ENCODE measurements at places on chromosomes 2 and 18.
A peak's percentile ranks its signal among the peaks of the same experiment; 100 is the strongest.

GRCh38 chr2:213150315-213151097 lies 906 bp downstream of the IKZF2 start:
- no peak for DNase-seq

DNA sequence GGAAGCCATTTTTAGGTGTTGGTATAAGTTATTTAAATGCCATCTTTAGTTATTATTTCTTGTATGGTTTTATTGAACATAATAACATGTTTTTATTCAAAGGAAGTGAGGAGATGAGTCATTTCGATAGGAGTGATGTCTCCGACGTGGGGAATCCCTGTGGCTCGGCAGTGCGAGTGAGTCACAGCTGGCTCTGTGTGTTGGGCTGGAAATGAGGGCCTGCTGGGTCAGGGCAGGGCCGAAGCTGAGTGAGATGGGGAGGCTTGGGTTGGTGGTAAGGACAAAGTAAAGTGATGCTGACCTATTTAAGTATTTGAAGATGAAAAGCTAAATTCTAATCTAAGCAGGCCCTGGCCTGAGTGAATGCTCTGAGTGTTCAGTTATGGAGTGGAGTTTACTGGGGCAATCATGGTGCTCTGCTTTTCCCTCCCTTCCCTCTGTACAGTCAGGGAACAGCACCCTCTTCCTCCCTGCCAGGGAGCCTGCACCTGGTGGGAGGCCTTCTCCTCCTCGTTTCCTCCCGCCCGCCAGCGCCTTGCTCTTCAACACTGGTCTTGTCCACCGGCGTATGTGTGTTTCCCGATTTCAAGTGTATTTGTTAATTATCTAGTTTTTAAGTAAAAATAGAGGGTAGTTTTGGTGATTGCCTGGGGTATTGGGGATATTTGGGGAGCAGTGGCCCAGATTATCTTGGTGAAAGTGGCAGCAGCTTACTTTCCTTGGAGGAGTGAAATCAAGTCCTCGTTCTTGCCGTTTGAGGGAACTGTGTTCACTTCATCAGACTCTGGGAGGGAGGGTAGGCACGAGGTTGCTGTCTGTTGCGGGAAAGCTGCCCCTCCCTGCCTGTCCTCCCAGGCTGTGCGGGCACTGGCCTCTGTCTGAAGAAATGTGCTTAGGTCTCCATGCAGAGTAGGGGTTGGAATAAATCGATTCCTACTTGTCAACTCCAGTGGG lies 157.0 kb downstream of the LDLRAD4 start:
- peak; percentile 62 for DNase-seq

DNA sequence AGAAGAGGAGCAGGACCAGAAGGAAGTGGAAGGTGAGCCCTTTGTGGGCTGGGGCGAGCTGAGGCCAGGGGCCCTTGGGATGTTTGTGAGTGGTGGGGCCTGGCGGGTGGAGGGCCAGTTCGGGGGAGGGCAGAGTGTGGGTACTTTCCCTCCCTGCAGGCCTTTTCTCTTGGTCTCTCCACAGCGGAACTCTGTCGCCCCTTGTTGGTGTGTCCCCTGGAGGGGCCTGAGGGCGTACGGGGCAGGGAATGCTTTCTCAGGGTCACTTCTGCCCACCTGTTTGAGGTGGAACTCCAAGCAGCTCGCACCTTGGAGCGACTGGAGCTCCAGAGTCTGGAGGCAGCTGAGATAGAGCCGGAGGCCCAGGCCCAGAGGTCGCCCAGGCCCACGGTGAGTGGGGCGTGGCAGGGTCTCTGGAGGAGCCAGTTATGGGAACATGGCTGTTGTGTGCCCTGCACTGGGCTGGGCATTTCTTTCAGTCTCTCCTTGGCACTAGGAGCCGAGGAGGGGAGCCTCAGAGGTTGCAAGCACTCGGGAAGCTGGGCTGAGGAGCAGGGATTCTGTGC lies 10.8 kb downstream of the STK11IP start:
- no peak for DNase-seq

- no peak for DNase-seq
Observed at GRCh38 chr2:43984533-43984932, 11.3 kb downstream of the LRPPRC start.

DNA sequence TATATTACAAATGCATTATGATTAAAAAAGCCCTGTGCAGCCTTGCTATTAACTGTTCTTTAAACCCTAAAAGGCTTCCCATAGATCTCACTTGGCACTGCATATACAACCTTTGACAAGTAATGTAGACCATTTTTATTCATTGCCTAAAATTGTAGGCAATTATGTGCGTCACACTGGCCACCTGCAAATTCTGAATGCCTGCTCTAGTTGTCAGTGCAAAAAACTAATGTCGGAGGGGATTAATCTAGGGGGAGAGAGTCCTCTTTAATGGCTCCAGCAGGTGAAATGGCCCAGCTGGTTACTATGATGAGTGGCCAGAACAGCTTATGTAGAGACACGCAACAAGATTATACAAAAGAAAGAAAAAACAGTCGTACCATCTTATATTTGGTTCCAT lies 123.2 kb downstream of the OLA1 start:
- no peak for DNase-seq

- no peak for DNase-seq
Observed at GRCh38 chr18:36379435-36379984, 82.0 kb downstream of the FHOD3 start.

DNA sequence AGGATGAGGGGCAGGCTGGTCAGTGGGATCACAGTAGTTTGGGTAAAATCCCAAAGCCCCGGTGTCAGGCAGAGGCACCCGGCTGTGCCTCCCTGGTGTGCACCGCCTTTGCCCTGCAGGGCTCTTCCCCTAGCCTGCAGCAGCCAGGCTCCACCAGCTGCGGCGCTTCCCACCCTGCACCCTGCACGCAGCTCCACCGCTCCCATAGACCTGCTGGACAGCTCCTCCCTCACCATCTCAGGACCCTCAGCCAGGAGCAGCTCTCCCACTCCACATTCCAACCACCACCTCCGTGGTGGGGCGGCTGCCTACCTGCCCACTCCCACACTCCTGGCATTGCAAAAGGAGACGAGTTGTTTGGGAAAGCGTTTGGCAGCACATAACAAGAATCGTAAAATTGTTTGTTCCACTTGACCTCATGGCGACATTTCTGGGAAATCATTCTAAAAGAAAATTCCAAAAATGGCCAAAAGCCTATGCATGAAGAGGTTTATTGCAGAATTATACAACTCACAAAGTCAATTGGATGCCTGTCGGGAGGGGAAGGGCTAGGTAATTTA lies 287.4 kb upstream of the HDAC4 start:
- DNase-seq = no peak

DNA sequence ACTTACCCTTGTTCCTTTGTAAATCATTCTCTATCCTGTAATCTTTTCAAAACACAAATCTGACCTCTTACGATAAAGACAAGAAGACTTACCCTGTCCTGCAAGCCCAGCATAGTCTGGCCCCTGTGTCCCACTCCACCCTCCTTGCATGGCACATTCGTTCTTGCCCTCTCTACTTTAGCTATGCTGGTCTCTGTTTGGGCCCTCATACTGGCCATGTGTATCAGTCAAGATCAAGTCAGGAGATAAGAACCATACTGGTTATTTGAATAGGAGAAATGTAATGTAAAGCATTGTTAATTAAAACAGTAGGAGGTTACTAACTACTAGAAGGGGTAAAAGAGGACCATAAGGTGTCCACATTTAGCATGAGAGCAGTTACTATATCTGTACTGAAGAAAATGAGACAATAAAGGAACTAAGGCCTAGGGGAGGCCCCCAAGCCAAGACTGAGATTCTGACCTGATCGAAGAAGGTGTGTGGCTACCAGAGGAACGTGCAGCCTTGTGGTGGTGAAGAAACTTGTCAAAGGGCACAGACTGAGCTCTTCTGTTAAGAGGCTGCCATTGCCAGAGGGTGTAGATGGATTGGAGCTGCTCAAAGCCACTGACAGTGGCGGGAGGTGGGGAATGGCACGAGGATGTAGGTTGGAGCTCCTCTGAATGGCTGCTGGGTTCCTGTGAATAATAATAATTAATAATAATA lies 80.8 kb downstream of the KCTD18 start:
- DNase-seq = no peak

- DNase-seq = no peak
Observed at GRCh38 chr2:99643787-99644418, 154.1 kb upstream of the REV1 start.
